Type B pancreatic cell (in vitro differentiated cells): ENCODE measurements at places on chromosomes 13 and 19.

- no peak for DNase-seq
These were observed 550 bp downstream of the CERS4 start for GRCh38 chr19:8209462-8210378.

DNA sequence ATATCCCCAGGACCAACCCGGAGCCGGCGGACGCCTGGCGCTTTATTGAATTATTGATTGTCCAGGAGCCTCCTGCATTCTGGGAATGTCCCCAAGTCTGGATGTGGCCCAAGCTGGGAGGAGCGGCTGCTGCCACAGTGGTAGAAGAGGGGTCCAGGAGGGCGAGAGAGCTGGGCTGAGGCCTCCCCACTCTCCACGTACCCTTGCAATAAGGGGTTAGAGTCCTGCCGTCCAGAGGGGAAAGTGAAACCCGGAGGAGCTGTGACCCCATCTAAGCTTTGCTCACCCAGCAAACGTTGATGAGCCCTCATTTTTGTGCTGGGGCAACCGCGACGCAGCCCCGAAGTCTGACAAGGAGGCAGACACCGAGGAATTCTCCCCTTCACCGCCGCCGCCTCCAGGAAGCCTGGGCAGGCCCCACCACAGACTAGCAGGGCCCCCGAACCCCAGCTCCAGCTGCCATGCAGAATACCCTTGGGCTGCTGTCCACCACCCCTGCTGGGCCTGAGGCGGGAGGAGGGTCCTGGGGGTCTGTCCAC is 1.4 kb upstream of the C2CD4C start:
- DNase-seq: no peak

GRCh38 chr19:56732976-56733375 is 61.4 kb upstream of the ZNF835 start:
- no peak for DNase-seq

DNA sequence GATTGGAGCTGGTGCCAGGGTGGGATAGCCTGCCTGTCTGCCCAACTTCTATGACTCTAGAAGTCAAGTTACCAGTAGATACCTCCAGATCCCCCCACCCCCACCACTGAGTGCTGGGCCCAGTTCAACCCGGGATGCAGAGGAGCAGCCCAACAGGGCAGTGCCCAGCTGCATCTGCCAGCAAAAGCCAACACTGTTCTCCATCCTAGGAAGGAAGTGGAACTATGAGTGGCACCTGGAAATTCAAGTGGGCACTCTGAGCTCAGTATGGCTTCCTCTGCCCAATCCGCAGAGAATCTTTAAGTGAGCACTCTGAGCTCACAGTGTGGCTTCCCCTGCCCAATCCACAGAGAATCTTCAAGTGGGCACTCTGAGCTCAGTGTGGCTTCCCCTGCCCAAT is 14.2 kb downstream of the TUBGCP3 start:
- no peak for DNase-seq

GRCh38 chr13:33217256-33217655 is 68.3 kb downstream of the STARD13 start:
- no peak for DNase-seq
